ENCODE measurements at places on chromosomes 7 and 10. TPM values are rescaled to one million over a fixed set of nuclear protein-coding genes. Genes with fewer than 3 reads are reported as not detected.

Gene NOD1
- 8.8 TPM for total RNA-seq

Gene LRCH4
- total RNA-seq, result 109 TPM

Gene PDK4
- total RNA-seq, result 1.2 TPM

Gene PRXL2A
- 8.1 TPM for total RNA-seq

Gene OR6V1
- total RNA-seq, result not detected
